LHCN-M2 (cell line): ENCODE measurements at places on chromosomes 2 and 18. TPM values are rescaled to one million over a fixed set of nuclear protein-coding genes. Genes with fewer than 3 reads are reported as not detected.

GCG gene
- total RNA-seq: 0.17 TPM in 1 of 2 replicates, not detected in the other

FBXO36 gene
- total RNA-seq: 3.1 TPM in 2 replicates

RAPH1 gene
- 43.1 and 66.0 TPM in 2 replicates for total RNA-seq

COLEC12 gene
- total RNA-seq: 0.32 and 1.1 TPM in 2 replicates

SOX11 gene
- 7.4 and 12.1 TPM in 2 replicates for total RNA-seq

FNDC4 gene
- 25.9 and 29.0 TPM in 2 replicates for total RNA-seq

EVA1A gene
- total RNA-seq: 21.4 and 29.0 TPM in 2 replicates

LOXL3 gene
- 9.9 and 11.7 TPM in 2 replicates for total RNA-seq

DNAH7 gene
- total RNA-seq: 0.26 and 0.86 TPM in 2 replicates

CRYBA2 gene
- total RNA-seq: not detected in 2 replicates

MAPRE3 gene
- 1.5 and 1.7 TPM in 2 replicates for total RNA-seq

IL36B gene
- total RNA-seq: not detected in 2 replicates

DSG4 gene
- not detected in 2 replicates for total RNA-seq

COQ10B gene
- total RNA-seq: 34.8 and 39.1 TPM in 2 replicates

CCDC148 gene
- total RNA-seq: 0.26 and 0.29 TPM in 2 replicates

MSH6 gene
- 70.3 and 87.7 TPM in 2 replicates for total RNA-seq

FBLN7 gene
- 4.4 and 5.1 TPM in 2 replicates for total RNA-seq

ANKRD30B gene
- total RNA-seq: 1.1 and 1.4 TPM in 2 replicates

REV1 gene
- 13.9 and 19.0 TPM in 2 replicates for total RNA-seq

PLCL1 gene
- total RNA-seq: 0.06 TPM in 1 of 2 replicates, not detected in the other
